ENCODE measurements at places on chromosomes 2 and 18. TPM values are rescaled to one million over a fixed set of nuclear protein-coding genes. Genes with fewer than 3 reads are reported as not detected.

Gene SAG
- total RNA-seq = not detected

DNA sequence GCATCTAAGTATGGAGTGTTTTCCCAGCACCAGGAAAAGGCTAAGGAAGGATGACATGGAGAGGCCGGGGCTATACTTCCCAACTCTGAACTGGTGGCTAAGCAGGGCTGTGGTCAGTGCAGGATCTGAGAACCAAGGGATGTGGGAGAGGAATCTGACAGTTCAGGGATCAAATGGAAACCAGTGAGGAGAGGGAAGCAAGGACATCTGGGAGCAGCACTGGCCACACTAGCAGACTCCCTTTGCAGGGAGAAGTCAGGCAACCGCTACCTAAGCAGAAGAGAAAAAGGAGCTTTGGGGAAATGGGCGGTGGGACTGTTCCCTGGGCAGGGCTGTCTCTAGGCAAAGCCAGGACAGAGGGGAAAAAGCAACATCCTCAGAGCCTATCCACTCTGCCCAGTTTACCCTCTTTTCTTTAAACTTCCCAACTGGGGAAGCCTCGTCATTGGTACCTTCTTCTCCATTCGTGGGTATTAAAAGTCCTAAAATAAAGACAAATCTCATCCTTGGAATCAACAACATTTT is 105.8 kb upstream of the MEIS1 start:
- DNase-seq = no peak

Gene REG1B
- total RNA-seq = not detected

Gene TFCP2L1
- not detected for total RNA-seq

GRCh38 chr18:58552896-58553295 is 76.0 kb downstream of the ALPK2 start:
- no peak for DNase-seq

Gene SPOPL
- 7.9 TPM for total RNA-seq

Gene SOX11
- total RNA-seq = 12.7 TPM

GRCh38 chr18:80147037-80147417 is 38.0 kb downstream of the ADNP2 start:
- no peak for DNase-seq

DNA sequence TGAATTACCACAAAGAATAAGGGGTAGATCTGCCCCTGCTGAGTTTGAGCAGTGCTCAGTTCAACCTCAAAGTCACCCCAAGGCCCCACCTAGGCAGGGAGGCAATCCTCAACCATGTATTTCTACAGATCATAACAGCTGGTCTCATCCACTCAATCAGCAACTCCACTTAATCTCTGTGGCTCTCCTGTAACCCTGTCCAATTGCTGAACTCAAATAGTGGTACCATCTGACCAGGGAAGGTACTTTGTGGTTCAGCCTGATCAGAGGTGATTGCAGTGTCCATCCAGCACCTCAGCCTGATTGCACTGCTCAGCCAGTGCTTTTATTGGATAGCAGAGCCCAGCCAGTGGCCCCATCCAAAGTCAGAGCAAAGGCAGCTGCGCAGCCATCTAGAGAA is 91.0 kb upstream of the SLC4A10 start:
- no peak for DNase-seq

GRCh38 chr18:57094175-57094574 is 52.7 kb upstream of the BOD1L2 start:
- DNase-seq = no peak

GRCh38 chr2:226671141-226671676 is 128.4 kb downstream of the IRS1 start:
- no peak for DNase-seq

DNA sequence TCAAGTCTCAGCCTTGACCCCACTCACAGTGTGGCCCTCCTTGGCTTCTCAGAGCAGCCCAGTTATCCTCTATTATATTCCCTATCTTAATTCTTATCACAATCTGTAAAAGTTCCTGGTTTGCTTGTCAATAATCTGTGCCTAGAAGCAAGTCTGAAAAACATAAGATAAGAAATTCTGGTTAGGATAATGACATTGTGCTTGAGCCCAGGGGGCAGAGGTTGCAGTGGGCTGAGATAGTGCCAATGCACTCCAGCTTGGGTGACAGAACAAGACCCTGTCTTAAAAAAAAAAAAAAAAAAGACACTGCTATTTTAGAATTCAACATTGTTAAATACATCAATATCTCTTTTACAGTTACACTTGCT is 63.9 kb downstream of the TMEM131 start:
- no peak for DNase-seq

DNA sequence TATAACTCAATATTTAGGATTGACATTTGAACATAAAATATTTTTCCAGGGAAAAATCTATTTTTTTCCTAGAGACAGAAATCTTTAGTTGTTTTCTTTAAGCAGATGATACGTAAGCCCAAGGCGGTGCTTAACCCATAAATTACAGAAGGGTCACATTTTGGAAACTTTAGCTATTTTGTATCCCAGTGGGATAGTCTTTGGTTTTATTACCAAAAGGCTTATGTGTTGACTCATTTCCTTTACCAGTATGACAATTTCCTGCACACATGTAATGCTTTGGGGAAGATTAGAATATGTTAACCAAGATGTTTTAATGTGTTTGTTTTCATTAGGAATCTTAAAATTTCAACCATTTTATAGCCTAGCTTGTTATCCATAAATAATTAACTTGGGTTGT is 24.8 kb downstream of the DYNC1I2 start:
- DNase-seq = peak; percentile 81

All from glomerular endothelial cell (primary cell).